ENCODE measurements at places on chromosomes 13 and 19.

DNA sequence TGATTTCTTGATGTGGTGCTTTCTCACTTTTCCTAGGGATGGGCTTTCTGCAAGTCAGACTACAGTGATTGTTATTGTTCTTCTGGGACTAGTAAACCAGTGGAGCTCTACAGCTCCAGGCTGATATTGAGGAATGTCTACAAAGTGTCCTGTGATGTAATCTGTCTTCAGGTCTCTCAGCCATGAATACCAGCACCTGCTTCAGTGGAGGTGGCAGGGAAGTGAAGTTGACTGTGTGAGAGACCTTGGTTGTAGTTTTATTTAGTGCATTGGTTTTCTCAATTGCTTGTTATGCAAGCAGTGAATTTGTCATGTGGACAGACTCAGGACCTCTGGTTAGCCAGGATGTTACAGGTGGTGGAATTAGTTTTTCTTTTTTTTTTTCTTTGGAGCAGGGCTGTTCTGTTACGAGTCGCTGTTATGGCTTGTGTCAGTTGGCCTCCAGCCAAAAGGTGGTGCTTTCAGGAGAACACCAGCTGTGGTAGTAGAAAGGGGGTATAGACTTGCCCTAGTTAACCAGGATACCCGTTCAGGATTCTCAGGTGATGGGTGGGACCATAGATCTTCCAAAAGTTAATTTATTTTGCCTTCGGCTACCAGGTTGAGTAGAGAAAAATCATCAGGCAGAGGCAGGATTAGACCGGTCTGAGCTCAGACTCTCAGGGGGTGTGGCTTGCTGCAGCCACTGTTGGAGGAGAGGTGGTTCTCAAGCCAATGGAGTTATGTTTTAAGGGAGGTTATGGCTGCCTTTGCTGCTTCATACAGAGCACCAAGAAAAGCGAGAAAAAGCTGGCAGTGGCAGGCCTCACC is 11.9 kb upstream of the ZNF675 start:
- DNase-seq: no peak

GRCh38 chr13:40272776-40273139 is 393.7 kb downstream of the FOXO1 start:
- no peak for DNase-seq

DNA sequence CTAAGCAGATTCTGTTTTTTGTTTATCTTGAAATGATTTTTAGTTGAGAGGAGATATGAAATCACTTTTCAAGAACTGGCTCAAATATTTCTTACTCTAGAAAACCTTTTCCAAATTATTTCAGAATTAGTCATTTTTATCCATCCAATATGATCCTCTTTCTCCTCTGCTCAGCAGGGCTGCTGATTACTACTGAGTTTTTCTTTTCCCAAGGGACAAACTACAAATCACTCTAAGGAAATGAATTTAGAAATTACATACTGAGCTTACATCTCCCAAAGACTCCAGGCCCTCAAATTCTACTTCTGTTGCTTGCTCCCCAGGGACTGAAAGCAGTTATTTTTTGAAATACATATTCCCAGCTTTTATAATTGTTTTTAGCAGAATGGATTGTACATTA is 87.4 kb upstream of the UFM1 start:
- no peak for DNase-seq

DNA sequence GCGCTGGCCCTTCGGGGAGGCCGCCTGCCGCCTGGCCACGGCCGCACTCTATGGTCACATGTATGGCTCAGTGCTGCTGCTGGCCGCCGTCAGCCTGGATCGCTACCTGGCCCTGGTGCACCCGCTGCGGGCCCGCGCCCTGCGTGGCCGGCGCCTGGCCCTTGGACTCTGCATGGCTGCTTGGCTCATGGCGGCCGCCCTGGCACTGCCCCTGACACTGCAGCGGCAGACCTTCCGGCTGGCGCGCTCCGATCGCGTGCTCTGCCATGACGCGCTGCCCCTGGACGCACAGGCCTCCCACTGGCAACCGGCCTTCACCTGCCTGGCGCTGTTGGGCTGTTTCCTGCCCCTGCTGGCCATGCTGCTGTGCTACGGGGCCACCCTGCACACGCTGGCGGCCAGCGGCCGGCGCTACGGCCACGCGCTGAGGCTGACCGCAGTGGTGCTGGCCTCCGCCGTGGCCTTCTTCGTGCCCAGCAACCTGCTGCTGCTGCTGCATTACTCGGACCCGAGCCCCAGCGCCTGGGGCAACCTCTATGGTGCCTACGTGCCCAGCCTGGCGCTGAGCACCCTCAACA is 1.2 kb downstream of the F2RL3 start:
- no peak for DNase-seq

DNA sequence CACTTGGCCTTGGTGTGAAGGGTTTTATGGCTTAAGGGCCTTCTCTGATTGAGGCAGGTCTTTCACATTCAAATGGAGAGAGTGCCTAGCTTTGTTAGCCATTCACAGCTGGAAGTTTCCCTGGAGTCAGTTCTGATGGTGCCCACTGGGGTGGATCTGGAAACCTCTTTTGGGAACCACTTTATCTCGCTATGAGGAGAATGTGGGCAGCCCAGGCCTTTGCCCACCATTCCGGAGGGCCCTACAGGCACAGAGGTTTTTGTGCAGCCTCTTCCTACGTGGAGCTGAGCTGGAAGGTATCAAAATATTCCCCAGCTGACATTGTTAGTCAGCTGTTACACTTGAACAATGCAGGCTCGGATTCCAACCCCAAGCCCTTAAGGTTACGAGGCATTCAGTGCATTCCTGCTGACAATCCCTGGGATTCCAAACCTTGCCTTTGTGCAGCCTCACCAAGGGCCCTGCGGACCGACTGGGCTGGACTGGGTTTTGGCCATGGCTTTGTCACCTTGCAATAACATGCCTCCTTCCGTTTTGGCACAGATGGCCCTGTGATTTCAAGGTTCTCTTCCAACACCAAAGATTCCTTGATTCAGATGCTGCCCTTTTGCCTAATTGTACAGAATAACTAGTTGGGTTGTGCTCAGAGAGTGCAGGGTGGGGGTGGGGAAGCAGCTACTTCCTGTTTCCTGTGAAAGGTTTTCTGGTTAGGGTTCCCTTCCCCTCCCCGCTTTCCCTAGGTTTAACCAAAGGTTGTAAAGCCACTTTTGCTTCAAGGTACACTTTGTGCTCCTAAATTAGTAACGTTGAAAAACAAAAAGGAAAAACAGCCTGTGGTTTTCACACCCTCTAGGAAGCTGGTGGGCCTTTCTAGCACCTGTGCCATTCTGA is 27.0 kb downstream of the SAE1 start:
- no peak for DNase-seq

GRCh38 chr19:5074407-5074806 is 105.5 kb downstream of the KDM4B start:
- DNase-seq: no peak
